ENCODE measurements at places on chromosomes 3 and 15. TPM values are rescaled to one million over a fixed set of nuclear protein-coding genes. Genes with fewer than 3 reads are reported as not detected.

Gene CDHR4
- total RNA-seq: 0.35 TPM

Gene TRMT10C
- total RNA-seq: 17.3 TPM

Gene CYP8B1
- 0.35 TPM for total RNA-seq

Gene LMAN1L
- not detected for total RNA-seq

Gene UROC1
- total RNA-seq: 0.35 TPM

Gene CYP1A2
- total RNA-seq: not detected

Gene KNL1
- 13.7 TPM for total RNA-seq

Gene CCDC39
- total RNA-seq: not detected

Gene CD200R1L
- total RNA-seq: not detected

Gene MASP1
- total RNA-seq: 8.5 TPM

Gene DPPA2
- total RNA-seq: 0.41 TPM

Gene TMF1
- 36.0 TPM for total RNA-seq

Gene WDR82
- total RNA-seq: 74.4 TPM

Gene A4GNT
- total RNA-seq: not detected

Gene C15orf39
- 15.1 TPM for total RNA-seq

Gene TMCO5A
- total RNA-seq: not detected

Gene TMC3
- not detected for total RNA-seq

Gene SCAMP5
- total RNA-seq: 14.1 TPM
